ENCODE measurements at places on chromosomes 6 and 20.

GRCh38 chr6:48200869-48201390 is 89.9 kb upstream of the PTCHD4 start:
- no peak for DNase-seq

DNA sequence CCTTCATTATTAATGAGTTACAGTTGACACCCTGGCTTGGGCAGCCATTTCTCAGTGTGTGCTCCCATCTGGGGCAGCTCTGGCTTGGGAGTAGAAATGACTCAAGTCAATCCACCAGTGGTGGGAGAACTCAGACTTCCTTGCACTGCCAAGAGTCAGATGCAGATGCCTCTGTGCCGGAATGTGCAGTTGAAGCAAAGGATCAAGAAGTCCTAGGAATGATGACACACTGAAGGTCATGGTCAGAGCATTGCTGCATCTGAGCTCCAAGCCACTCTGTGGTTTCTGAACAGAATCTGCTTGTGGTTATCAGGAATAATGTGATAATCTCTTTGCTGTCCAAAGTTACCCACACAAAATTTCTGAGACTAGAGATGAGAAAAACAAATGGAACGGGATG is 19.5 kb upstream of the PAX1 start:
- DNase-seq = no peak

DNA sequence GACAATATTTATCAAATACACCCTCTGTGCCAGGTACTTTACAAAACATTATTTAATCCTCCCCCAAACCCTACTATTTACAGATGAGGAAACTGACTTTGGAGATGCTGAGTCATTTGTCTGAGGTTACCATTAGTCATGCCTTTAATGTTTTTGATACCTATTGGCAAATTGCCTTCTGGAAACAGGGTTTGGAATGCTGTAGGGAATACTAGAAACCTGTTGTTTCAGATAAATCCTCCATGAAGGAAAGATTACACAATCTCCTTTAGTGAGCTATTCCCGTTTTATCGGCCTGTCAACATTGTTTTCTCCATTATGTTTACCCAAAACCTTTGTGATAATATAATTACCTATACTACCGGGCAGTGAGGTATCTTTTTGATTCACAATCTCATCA is 93.6 kb upstream of the ADGRF1 start:
- DNase-seq = no peak

GRCh38 chr20:48599748-48600469 is 227.9 kb downstream of the PREX1 start:
- no peak for DNase-seq

- no peak for DNase-seq
These were observed 10.6 kb upstream of the FAM8A1 start for GRCh38 chr6:17589406-17590096.
